ENCODE measurements at places on chromosomes 16 and 17. TPM values are rescaled to one million over a fixed set of nuclear protein-coding genes. Genes with fewer than 3 reads are reported as not detected.

Gene NOG
- 0.38 TPM for total RNA-seq

Gene TMEM106A
- 2.5 TPM for total RNA-seq

DNA sequence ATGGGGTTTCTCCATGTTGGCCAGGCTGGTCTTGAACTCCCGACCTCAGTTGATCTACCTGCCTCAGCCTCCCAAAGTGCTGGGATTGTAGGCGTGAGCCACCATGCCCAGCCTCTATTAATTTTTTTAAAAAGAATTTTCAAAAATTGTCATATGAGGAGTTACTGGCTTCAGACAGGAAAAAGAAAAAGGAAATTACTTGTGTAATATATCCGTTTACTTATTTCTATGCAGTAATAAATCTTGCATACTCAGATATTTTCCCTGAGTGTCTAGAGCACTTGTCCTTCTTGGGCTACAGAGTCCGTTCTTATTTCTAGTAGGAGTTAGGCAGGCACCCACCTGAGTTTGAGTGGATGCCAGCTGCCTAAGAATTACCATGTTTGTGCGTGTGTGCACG is 85.8 kb downstream of the VMP1 start:
- no peak overlapping the region for H3K4me3 ChIP-seq
- H3K27ac ChIP-seq: no peak overlapping the region
- H3K27me3 ChIP-seq: no peaks in the 10 kb centered on the region
- DNase-seq: no peak
- H3K4me1 ChIP-seq: peaks cover 15% of the 10 kb centered on the region

DNA sequence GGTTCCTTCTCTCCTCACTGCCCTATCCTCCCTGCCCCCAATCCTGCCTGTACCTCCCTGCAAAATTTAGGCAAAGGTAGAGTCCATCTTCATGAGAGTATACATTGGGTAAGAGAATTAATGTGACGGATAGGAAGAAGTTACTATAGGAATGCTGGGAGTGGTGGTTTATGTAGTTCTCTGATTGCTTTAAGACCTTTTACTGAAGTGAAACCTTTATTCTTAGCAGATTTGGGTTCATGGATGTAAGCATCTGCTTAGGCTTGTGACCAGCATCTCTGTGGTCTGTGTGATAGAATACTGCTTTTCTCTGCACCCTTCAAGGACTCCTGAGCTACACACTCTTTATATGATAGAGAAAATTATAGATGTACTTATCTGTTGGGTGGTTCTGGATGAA is 127.3 kb downstream of the PRKCA start:
- DNase-seq: no peak
- peaks cover 33% of the 10 kb centered on the region for H3K4me1 ChIP-seq
- no peaks in the 10 kb centered on the region for H3K36me3 ChIP-seq

DNA sequence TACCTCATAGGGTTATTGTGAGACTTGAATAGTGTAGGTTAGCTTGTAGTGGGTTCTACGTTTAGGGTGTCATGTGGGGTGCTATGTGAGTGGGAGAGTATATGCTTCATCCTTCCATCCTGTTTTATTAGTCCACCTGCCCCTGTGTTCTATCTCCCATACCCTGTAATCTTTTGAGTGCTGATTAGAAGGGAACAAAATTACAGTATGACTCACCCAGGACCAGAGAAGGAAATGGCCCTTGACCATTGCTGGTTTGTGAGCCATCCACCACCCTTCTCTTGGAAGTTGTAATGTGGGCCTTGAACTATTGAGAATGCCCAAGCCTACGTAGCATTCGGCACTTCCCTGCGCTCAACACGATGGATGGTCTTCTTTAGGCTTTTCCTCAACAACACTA is 17.1 kb downstream of the SAP30BP start:
- H3K27ac ChIP-seq: peak overlapping the region; percentile 87
- no peak overlapping the region for H3K4me3 ChIP-seq
- H3K27me3 ChIP-seq: no peaks in the 10 kb centered on the region
- no peak for DNase-seq
- H3K36me3 ChIP-seq: peaks cover 8% of the 10 kb centered on the region
- H3K4me1 ChIP-seq: peaks cover 35% of the 10 kb centered on the region

GRCh38 chr17:17935321-17936271 is 36.6 kb downstream of the TOM1L2 start:
- no peaks in the 10 kb centered on the region for H3K36me3 ChIP-seq
- DNase-seq: no peak
- H3K27ac ChIP-seq: peak overlapping the region; percentile 88
- no peaks in the 10 kb centered on the region for H3K27me3 ChIP-seq
- peaks cover 96% of the 10 kb centered on the region for H3K4me1 ChIP-seq
- no peak overlapping the region for H3K4me3 ChIP-seq

DNA sequence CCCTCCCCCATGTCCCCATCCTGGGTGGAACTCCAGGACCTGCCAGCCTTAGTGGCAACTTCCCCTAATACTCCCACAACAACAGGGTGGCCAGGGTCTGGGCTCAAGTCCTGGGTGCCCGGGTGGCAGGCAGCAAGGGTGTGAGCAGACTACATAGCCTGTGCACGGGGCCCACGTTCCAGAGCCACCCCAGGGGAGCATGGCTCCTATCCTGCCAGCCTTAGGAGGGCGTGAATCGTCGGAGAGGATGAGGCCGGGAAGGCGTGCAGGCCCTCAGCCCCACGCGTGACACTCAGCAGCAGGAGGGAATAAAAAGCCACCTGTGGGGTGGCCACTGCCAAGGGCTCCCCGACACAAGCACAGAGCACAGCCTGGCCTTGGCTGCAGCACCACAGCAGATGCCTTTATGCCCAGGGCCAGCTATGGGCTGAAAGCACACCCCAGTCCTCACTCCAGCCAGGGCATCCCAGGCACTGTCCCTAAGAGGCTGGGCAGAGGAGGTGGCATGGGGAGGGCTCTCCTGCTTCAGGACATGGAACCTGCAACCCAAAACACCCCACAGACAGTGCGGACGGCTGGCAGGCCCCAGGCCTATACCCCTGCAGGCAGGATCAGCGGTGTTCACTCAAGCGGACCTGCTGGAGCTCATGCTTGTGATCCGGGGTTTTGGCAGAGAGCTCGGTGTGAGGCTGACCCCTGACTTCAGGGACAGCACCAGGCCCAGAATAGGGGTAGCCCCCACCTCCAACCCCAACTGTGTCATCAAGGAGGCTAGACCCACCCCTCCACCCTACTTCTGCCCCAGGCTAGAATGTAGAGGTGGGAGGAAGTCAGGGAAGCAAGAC is 2.7 kb downstream of the BCAR1 start:
- no peak for DNase-seq
- peaks cover 85% of the 10 kb centered on the region for H3K4me1 ChIP-seq
- H3K36me3 ChIP-seq: no peaks in the 10 kb centered on the region
- peak overlapping the region; percentile 92 for H3K4me3 ChIP-seq
- peak overlapping the region; percentile 93 for H3K27ac ChIP-seq

Gene PDIA2
- not detected for total RNA-seq

Gene SDR42E2
- not detected for total RNA-seq

DNA sequence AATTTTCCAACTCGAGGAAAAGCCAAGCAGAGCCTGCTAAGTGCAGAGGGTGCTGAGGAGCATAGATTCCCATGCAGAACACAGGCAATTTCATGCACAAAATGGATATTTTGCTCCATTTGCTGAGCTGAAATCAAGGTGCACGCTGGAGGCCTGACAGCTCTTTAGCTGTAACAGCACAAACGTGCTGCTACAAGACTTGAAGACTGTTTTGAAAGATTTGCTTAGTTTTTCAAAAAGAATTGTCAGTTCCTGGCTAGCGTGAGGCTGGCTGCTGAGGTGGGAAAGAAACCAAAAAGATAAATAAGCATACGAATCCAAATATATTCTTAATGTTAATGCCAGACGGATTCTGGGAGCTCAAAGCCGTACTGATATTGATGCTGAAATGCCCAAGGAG is 309.0 kb upstream of the MAF start:
- H3K4me1 ChIP-seq: peaks cover 10% of the 10 kb centered on the region
- H3K27me3 ChIP-seq: no peaks in the 10 kb centered on the region
- DNase-seq: no peak
- no peaks in the 10 kb centered on the region for H3K36me3 ChIP-seq
- H3K4me3 ChIP-seq: no peak overlapping the region
- H3K27ac ChIP-seq: no peak overlapping the region

Gene KRT13
- total RNA-seq: 35,793 TPM

GRCh38 chr16:81410643-81411293 is 33.8 kb upstream of the CMIP start:
- H3K4me3 ChIP-seq: no peak overlapping the region
- H3K27me3 ChIP-seq: no peaks in the 10 kb centered on the region
- H3K36me3 ChIP-seq: no peaks in the 10 kb centered on the region
- no peak overlapping the region for H3K27ac ChIP-seq
- H3K4me1 ChIP-seq: no peaks in the 10 kb centered on the region
- DNase-seq: no peak

DNA sequence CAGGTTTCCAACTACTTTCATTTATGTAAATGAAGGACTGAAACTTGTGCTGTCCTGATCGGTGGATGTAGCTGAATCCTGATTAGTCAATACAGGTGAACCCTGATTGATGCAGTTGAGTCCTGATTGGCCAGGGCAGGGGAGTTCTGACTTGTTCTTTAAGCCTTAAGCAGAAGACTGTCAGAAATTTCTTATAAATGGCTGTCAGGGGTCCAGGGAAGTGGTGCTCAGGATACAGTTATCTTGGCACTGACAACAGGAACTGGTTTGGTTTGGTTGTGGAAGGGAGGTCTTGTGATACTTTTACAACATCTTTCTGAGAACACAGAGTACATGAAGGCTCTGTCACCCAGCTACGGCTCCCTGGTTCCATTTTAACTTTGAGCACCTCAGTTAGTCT is 132.1 kb downstream of the KCNJ12 start:
- no peak overlapping the region for H3K4me3 ChIP-seq
- H3K27me3 ChIP-seq: no peaks in the 10 kb centered on the region
- peaks cover 21% of the 10 kb centered on the region for H3K4me1 ChIP-seq
- no peak overlapping the region for H3K27ac ChIP-seq

DNA sequence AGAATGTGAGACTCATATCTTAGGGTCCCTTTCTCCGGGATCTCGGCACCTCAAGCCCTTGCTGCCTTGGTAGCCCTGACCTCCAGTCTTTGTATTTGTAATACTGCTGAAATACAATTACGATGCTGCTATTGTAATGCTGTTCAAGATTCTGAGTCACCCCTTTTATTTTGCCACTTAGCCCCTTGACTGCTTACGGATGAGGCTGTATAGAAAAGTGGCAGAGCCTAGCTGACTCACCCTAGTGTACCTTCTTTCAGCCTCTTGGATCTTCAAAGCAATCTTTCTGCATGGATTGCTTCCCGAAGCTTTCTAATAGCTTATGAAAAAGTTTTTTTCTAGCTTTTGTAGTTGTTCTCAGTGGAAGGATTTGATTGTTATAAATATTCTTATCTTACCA is 187.9 kb downstream of the KCNJ2 start:
- H3K36me3 ChIP-seq: no peaks in the 10 kb centered on the region
- no peak overlapping the region for H3K27ac ChIP-seq
- H3K27me3 ChIP-seq: no peaks in the 10 kb centered on the region
- no peaks in the 10 kb centered on the region for H3K4me1 ChIP-seq
- no peak for DNase-seq

Gene GPRC5C
- 9.4 TPM for total RNA-seq

Gene KRTAP9-4
- total RNA-seq: not detected

DNA sequence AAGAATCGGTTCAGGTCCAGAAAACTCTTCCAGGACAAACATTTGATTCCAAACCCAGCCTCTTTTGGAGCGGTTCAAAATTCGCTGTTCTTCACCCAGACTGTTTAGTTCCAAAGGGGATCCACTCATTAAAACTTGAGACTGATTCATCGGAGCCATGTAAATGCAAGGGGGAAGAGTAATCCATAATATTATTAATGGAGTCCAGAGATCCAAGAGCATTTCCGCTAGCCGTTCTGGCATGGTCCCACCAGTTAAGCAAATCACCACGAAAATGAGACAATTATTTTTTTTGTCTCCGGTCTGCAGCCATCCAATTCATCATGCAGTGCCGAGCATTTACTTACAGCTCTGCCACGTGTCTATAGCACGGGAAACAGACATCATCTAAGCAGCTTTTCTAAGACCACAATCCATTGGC is 15.1 kb downstream of the CDH8 start:
- H3K36me3 ChIP-seq: no peaks in the 10 kb centered on the region
- DNase-seq: no peak
- H3K4me3 ChIP-seq: no peak overlapping the region
- no peaks in the 10 kb centered on the region for H3K27me3 ChIP-seq
- H3K4me1 ChIP-seq: no peaks in the 10 kb centered on the region

Gene BMERB1
- total RNA-seq: 3.4 TPM

GRCh38 chr17:74276051-74276476 is 2.0 kb downstream of the DNAI2 start:
- no peaks in the 10 kb centered on the region for H3K36me3 ChIP-seq
- no peak for DNase-seq
- no peaks in the 10 kb centered on the region for H3K27me3 ChIP-seq
- H3K27ac ChIP-seq: no peak overlapping the region

Gene BIRC5
- 6.6 TPM for total RNA-seq

DNA sequence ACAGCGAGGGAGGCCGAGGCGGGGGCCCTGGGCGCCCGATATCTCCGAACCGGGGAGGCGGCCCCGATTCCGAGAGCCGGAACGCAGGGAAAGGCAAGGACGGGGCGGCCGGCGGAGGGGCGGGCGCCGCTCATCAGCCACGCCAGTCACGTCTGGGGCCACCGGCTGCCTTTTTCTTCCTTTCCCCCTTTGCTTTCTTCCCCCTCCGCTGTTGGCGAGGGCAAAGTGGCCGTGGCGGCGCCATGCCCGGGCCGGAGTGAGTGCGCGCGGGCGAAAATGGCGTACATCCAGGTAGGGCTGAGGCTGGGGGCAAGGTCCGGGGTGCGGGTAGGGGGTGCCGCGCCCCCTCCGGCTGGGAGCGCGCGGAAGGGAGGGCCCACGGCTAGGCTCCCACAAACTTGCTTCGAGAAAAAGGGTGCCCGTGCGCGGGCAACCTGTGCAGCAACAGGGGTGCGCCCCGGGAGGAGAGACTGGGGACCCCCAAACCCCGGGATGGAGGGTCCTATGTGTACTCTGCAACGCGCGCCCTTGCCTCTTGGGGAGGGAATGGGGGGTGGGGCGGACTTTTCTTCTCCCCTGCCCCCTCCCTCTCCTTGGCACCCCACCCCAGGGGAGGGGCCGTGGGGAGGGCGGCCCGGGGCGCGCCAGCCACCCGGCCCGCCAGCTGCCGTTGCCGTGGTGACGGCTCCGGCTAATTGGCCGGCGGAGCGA is 486 bp downstream of the SYT17 start:
- H3K4me3 ChIP-seq: peak overlapping the region; percentile 74
- DNase-seq: no peak
- no peaks in the 10 kb centered on the region for H3K36me3 ChIP-seq
- H3K27me3 ChIP-seq: peaks cover 31% of the 10 kb centered on the region
- peaks cover 17% of the 10 kb centered on the region for H3K4me1 ChIP-seq
